ENCODE measurements at places on chromosomes 4 and X.

GRCh38 chr4:173486714-173487392 is 43.2 kb downstream of the HAND2 start:
- no peak for DNase-seq

GRCh38 chrX:136906921-136907510 is 26.5 kb upstream of the RBMX start:
- DNase-seq: no peak

DNA sequence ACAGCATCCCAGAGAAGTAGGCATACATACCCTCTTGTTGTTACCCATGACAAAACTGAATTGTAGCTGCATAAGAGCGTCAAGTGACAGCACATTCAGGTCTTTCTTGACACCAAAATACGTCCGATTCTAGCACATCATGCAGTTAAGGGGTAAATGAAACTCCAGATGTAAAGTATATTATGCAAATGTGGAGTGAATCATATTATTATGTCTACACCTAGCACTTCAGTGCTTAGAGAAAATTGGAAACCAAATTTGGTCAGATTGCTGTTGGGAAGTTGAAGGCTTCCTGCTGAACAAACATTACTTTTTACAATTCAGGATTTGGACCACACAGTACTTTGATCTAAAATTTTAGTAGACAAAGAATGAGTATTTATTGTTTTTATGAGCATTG is 24.2 kb upstream of the LEF1 start:
- no peak for DNase-seq

- no peak for DNase-seq
Observed at GRCh38 chrX:143304025-143304424, 213.2 kb downstream of the SPANXN3 start.

DNA sequence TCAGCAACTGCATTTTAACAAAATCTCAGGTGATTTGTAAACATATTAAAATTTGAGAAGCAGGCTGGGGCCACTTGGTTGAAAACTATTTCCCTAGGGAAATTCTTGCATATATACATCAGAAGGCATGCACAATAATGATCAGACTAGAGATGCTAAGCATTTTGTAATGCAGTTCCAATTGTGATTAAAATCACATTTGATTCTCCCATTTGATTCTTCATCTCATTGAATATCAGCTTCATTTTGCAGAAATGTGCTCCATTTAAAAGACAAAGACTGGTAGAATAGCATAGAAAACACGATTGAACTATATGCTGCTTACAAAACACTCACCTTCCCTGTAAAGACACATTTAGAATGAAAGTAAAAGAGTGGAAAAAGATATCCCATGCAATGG is 32.4 kb upstream of the FHIP1A start:
- no peak for DNase-seq

GRCh38 chrX:76893930-76894329 is 466.4 kb downstream of the MAGEE1 start:
- DNase-seq: no peak

GRCh38 chr4:79450053-79450452 is 42.0 kb upstream of the GK2 start:
- DNase-seq: no peak

DNA sequence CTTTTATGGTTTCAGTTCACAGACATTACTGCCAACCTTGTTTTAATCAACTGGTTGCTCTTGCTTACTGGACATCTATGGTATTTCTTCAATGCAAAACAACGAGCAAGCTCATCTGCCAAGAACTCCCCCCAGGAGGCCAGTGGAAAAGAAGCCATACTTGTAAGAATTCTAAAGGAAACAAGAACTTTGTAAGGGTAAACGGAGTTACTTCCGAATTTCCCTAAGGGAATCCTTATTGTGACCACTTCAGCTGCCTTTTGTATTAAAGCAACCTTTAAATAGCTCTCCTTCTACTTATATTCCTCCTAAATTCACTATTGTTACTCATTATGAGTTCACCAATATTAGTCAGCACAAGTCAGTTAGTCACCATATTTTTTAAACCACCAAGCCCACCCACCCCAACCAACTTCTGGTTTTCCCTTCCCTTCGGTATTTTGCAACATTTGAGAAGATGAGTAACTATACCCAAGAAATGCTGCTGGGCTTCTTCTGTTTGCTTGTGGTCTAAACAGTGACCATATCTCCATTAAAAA is 602.8 kb upstream of the DIPK2B start:
- DNase-seq: peak; percentile 34

DNA sequence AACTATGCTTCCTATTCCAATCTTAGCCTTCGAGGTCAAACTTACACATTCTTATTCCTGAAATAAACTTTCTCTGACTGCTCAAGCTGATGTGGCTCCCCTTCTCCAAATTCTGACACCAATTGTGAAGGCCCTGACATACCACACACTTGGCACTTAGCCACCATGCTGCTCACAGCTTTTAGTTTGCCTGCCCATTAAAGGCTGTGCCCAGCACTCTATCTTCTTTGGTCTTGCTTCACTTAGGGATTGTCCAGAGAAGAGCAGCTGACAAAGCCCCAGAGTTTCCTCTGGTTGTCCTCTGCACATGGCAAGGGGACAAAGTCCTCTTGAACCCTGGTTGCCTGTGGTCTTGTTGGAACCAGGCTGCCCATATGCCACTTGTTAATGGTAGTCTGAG is 126.1 kb downstream of the ARHGEF9 start:
- no peak for DNase-seq

GRCh38 chr4:169184236-169184635 is 86.5 kb downstream of the SH3RF1 start:
- DNase-seq: no peak

- no peak for DNase-seq
Observed at GRCh38 chr4:173301518-173302201, 32.5 kb downstream of the HMGB2 start.

GRCh38 chr4:80243274-80244018 is 23.0 kb upstream of the FGF5 start:
- no peak for DNase-seq

- DNase-seq: no peak
Observed at GRCh38 chr4:141609243-141609642, 27.1 kb upstream of the IL15 start.

DNA sequence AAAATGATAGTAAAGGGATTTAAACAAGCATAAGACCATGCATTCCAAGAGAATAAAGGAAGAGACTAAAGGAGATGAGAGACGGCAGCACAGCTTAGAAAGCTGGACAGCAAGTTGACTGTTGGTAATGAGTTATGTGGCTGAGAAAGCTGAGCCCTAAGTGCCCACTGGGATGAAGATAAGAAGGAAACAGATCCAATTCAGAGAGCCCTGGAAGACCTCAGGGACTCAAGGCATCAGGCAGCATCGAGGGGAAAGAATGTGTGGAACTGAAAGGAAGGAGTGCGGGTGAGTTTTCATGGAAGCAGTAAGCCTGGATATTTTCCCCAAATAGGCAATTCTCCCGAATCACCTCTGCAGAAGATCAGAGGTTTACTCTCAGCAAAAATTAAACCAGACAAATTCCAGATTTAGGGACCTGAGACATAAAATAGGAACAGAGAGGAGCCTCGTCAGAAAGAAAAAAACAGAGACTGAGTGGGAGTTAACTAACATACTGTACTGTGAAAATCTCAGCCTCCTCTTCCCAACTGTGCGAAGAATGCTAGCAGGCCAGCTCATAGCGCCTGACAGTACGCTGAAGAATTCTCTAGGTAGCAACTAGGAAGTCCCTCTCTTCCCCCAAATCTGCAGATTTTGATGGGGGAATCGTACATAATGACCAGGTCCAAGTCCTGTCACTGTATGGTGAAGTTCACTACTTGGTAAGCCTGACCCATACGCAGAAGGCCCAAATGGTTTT is 187.7 kb upstream of the TAPT1 start:
- DNase-seq: no peak

GRCh38 chrX:134633832-134634231 is 24.4 kb downstream of the PLAC1 start:
- DNase-seq: no peak
